ENCODE measurements at places on chromosomes 2 and 18. TPM values are rescaled to one million over a fixed set of nuclear protein-coding genes. Genes with fewer than 3 reads are reported as not detected.

The IL36G gene
- total RNA-seq, result not detected

The ANKRD30B gene
- not detected for total RNA-seq

DNA sequence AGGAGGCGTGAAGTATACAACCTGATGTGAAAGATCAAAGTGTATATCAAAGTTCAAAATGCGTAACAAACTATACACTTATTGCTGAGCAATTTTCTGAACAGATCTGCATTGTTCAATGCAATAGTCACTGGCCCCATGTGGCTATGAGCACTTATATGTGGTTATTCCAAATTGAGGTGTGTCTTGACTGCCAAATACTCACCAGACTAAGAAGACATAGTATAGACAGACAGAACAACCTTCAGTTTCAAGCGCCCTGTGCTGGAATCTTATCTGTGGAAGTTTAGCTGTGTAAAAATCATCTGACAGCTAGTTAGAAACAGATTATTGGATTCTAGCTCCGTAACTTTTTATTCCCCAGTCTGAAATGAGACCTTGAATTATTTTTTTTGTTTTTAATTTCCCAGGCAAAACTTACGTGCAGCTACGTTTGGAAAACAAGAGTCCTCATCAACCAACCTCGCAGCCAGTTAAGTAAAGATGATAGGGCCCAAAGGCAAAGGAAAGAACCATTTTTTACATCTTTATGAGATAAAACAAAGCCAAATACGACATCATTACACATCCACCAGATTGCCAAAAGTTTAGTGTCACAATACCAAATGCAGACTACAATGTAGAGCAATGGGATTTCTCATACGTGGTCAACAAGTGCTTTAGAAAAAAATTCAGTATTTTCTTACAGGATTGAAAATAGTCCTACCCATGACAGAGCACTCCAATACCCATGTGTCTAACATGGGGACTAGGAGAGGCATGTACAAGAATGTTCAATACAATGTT is 37.2 kb downstream of the MBOAT2 start:
- no peak overlapping the region for H3K27ac ChIP-seq
- no peaks in the 10 kb centered on the region for H3K36me3 ChIP-seq
- no peaks in the 10 kb centered on the region for H3K27me3 ChIP-seq
- no peaks in the 10 kb centered on the region for H3K4me1 ChIP-seq
- no peak for DNase-seq

DNA sequence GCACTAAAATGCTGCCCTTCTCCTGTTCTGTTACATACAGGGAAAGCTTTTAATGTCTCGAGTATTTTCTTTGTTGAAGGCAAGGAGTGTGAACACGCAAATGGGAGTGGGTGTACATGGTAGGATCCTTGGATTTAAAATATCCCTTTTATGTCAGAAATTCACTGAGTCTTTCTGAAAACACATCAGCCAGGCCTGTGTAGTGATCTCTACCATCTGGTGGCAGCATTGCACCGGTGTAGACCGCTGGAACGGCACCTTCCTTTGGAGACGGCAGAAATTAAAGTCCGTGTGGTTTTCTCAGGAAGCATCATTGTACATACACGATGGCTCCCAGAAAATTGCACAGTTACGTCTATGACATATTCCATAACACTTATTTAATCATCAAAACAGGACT is 515.8 kb downstream of the GALR1 start:
- no peak overlapping the region for H3K27ac ChIP-seq
- H3K4me1 ChIP-seq, result no peaks in the 10 kb centered on the region
- no peak overlapping the region for H3K4me3 ChIP-seq
- no peaks in the 10 kb centered on the region for H3K27me3 ChIP-seq
- H3K36me3 ChIP-seq, result no peaks in the 10 kb centered on the region

GRCh38 chr18:24999650-25000267 is 352.2 kb downstream of the ZNF521 start:
- no peaks in the 10 kb centered on the region for H3K36me3 ChIP-seq
- DNase-seq, result no peak
- no peak overlapping the region for H3K27ac ChIP-seq
- no peaks in the 10 kb centered on the region for H3K27me3 ChIP-seq
- H3K4me1 ChIP-seq, result no peaks in the 10 kb centered on the region

- no peaks in the 10 kb centered on the region for H3K27me3 ChIP-seq
- no peak overlapping the region for H3K4me3 ChIP-seq
- H3K4me1 ChIP-seq, result no peaks in the 10 kb centered on the region
- H3K27ac ChIP-seq, result no peak overlapping the region
These were observed 168.5 kb upstream of the GLI2 start for GRCh38 chr2:120567128-120567527.

DNA sequence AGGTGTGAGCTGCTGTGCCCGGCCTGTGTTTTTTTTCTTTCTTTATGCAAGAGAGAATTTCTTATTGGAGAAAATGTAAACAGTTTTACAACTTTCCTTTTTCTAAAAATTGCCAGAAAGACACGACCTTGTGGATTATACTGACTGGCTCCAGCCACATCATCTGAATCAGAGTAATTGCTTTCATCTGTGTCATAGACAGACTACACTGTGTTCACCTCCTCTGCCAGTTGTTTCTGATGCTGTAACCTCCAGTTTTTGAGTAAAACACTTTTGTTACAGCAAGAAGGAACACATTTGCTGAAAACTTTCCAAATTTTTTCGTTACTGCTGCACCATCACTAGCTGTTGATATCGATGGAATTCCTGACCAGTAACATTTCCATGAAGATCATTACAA is 43.9 kb upstream of the PLEKHM3 start:
- H3K4me1 ChIP-seq, result no peaks in the 10 kb centered on the region
- no peaks in the 10 kb centered on the region for H3K27me3 ChIP-seq
- H3K4me3 ChIP-seq, result no peak overlapping the region

GRCh38 chr2:155145758-155146229 is 447.3 kb downstream of the KCNJ3 start:
- H3K27me3 ChIP-seq, result no peaks in the 10 kb centered on the region
- no peak overlapping the region for H3K4me3 ChIP-seq
- no peak overlapping the region for H3K27ac ChIP-seq
- H3K36me3 ChIP-seq, result no peaks in the 10 kb centered on the region
- no peaks in the 10 kb centered on the region for H3K4me1 ChIP-seq
